Immature natural killer cell (primary cell): ENCODE measurements at places on chromosomes 3 and 15.

DNA sequence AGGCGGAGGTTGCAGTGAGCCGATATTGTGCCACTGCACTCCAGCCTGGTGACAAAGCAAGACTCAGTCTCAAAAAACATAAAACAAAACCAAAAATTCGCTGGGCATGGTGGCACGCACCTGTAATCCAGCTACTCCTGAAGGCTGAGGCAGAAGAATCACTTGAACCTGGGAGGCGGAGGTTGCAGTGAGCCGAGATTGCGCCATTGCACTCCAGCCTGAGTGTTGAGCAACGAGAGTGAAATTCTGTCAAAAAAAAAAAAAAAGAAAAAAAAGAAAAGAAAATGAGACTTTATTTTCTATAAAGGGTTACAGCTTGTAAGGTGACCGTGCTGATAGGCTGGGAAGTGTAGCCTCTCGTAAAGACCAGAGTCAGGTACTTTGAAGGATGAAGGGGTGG lies 6.0 kb upstream of the HACD3 start:
- no peak overlapping the region for H3K27ac ChIP-seq
- H3K36me3 ChIP-seq = no peaks in the 10 kb centered on the region
- peaks cover 8% of the 10 kb centered on the region for H3K4me1 ChIP-seq

DNA sequence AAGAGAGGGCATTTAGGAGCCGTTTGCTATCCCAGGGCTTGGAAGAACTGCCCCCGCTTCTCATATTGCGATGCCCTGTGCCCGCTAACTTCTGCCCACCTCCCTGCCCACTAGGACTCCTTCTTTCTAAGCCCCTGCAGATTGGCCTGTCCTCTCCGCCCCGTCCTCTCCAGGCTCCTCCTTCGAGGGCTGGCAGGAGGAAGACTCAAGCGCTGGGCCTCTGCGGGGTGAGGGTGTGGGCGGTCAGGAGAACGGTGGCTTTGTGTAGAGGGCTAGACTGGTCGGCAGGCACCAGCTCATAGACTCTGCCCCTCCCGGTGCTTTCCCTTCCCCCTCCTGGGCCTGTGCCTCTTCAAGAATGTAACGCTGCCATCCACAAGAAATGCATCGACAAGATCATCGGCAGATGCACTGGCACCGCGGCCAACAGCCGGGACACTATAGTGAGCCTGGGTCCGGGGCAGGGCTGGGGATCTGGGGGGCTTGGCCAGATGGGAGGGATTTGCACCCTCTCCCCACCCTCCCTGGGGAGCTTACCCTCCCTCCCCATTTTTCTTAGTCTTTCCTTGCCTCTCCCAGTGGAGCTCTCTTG lies 21.9 kb downstream of the PRKCD start:
- no peaks in the 10 kb centered on the region for H3K4me1 ChIP-seq
- H3K27ac ChIP-seq = no peak overlapping the region
- H3K4me3 ChIP-seq = no peak overlapping the region
- peaks cover 11% of the 10 kb centered on the region for H3K36me3 ChIP-seq

DNA sequence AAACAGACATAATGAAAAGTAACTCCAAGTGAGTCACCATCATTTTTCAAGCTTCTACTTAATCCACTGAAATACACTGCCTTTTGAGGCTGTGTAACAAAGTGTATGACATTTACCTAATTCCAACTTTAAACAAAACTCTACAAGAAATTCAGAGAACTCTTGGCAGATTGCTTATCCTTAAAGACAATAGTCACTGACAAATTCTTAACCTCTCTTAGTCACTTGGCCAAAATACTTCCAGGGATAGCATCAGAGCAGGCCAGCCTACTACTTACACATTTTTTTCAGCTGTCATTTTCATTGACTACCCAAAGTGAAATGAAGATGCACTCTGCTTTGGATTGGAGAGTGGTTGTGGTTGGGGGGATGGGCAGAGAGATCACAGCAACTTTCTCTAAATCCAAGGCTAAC lies 3.6 kb downstream of the WWTR1 start:
- H3K4me3 ChIP-seq = no peak overlapping the region
- no peaks in the 10 kb centered on the region for H3K36me3 ChIP-seq
- peaks cover 14% of the 10 kb centered on the region for H3K4me1 ChIP-seq
- no peak for DNase-seq
- H3K27me3 ChIP-seq = peaks cover 11% of the 10 kb centered on the region

GRCh38 chr3:52446631-52447511 lies 2.0 kb upstream of the SEMA3G start:
- H3K4me3 ChIP-seq = no peak overlapping the region
- no peak overlapping the region for H3K27ac ChIP-seq
- H3K36me3 ChIP-seq = no peaks in the 10 kb centered on the region
- peaks cover 1% of the 10 kb centered on the region for H3K27me3 ChIP-seq

- H3K27ac ChIP-seq = no peak overlapping the region
- no peak for DNase-seq
- no peaks in the 10 kb centered on the region for H3K4me1 ChIP-seq
- peaks cover 34% of the 10 kb centered on the region for H3K36me3 ChIP-seq
- H3K4me3 ChIP-seq = no peak overlapping the region
These were observed 34.9 kb upstream of the TTBK2 start for GRCh38 chr15:42955518-42955917.

DNA sequence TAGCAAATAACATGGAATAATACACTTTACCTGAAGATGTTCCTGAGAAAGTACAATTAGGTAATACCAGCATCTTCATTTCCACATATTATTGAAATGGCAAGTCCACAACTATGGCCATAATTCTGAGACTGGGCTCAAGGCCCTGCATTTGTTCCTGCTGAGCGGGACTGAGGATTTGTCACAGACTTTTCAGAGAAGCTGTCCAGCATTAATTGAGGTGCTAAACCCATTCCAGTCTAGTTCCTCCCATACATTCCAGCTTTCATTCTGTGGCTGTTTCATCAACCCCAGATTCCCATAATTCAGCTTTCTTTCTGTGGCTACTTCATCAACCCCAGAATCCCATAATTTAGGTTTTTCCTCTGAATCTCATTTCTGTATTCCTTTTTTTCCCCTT lies 293.4 kb upstream of the GBE1 start:
- H3K27ac ChIP-seq = no peak overlapping the region
- no peaks in the 10 kb centered on the region for H3K4me1 ChIP-seq
- no peaks in the 10 kb centered on the region for H3K36me3 ChIP-seq
- no peak overlapping the region for H3K4me3 ChIP-seq

GRCh38 chr3:9955611-9956352 lies 3.6 kb upstream of the PRRT3 start:
- H3K4me1 ChIP-seq = peaks cover 15% of the 10 kb centered on the region
- H3K27ac ChIP-seq = peak overlapping the region; percentile 35
- no peak overlapping the region for H3K4me3 ChIP-seq
- no peak for DNase-seq

DNA sequence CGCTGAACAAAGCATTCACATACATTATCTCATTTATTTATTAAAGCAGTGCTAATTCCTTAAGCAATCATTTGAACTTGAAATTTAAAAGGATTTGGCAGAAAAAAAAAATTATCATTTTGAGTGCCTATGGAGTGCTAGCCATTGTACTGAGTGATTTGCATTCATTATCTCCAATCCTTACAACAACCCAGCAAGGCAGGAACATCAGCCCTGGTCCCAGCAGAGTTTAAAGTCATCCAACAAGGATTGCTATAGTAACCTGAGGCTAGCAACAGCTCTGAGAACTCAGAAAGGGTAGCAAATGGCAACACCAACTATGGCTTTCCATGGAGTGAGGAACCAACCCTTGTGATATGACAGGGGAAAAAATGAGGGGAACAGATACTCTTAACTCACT lies 237.6 kb upstream of the SETMAR start:
- no peak overlapping the region for H3K4me3 ChIP-seq
- peaks cover 14% of the 10 kb centered on the region for H3K4me1 ChIP-seq
- no peak overlapping the region for H3K27ac ChIP-seq
- H3K36me3 ChIP-seq = peaks cover 10% of the 10 kb centered on the region

DNA sequence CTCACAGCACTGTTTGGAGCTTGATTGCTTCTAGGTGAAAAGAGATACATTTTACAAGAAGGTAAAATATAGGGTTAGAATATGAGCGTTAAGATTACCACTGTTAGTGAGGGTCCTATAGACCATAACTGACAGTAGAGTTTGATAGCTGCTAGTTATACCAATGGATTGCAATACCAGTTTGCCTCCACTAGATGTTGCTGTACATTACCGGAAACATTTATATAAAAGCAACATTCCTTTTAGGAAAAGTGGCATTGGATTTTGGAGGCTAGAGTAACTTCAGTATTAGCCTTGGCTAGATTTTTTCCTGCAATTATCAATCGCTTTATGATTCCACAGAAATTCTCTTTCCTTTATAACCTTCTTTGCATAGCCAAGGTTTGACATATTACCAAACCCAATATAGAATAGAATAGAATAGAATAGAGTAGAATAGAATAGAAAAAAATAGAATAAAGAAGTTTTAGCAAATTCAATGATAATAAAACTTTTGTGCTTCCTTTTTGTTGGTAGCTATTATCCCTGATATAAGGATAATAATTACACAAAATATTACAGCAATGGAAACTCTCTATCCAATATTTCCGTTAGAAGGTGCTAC lies 1093.6 kb upstream of the ALCAM start:
- H3K27ac ChIP-seq = no peak overlapping the region
- no peaks in the 10 kb centered on the region for H3K36me3 ChIP-seq
- H3K4me1 ChIP-seq = no peaks in the 10 kb centered on the region
- H3K27me3 ChIP-seq = no peaks in the 10 kb centered on the region
- no peak for DNase-seq
